Fibroblast of lung (primary cell): ENCODE measurements at places on chromosomes 7 and 10. TPM values are rescaled to one million over a fixed set of nuclear protein-coding genes. Genes with fewer than 3 reads are reported as not detected.
A peak's percentile ranks its signal among the peaks of the same experiment; 100 is the strongest.

- peak; percentile 98 for DNase-seq
Measured at GRCh38 chr10:110076559-110077318, 69.0 kb downstream of the ADD3 start.

GRCh38 chr7:126443951-126444350 is 808.8 kb downstream of the GRM8 start:
- no peak for DNase-seq

DNA sequence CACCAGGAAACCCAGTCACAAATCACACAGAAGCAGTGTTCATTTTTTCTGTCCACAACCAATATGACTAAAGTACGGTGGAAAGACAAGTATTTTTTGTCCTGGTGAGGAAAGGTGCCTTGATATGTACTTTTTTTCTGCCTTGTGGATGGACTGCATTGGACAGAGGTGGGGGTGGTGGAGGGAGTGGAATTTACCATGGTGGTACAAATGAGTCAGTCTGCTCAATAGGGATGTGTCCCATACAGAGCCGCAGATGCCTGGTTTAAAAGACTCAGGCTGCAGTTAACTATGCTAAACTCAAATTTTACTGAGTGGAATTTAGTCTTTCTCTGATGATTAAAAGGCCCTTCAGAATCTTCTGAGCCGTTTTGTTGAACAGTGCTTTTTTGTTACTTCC is 674.5 kb upstream of the GALNT17 start:
- no peak for DNase-seq

CALHM1 gene
- total RNA-seq: not detected in 2 replicates

GRCh38 chr10:30705101-30705624 is 75.6 kb upstream of the LYZL2 start:
- DNase-seq: no peak

ZNF365 gene
- total RNA-seq: 2.8 and 5.8 TPM in 2 replicates

DNA sequence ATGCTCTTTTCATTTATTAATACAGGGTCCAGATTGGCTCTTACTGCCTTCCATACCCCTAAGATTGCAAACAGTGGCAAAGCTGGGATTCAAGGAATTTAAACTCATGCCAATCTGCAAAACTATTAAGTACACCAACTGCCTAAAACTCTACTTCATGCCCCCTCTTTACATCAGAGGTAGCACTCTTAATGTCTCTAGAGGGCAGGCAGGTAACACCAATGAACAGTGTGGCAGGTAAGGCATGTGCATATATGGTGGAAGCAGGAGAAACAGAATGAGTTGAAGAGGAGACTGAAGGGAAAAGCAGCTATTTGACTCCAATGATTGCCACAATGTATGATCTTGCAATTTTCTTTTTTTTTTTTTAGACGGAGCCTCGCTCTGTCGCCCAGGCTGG is 156.7 kb downstream of the BTAF1 start:
- DNase-seq: no peak

HABP2 gene
- total RNA-seq: not detected in 2 replicates

DNA sequence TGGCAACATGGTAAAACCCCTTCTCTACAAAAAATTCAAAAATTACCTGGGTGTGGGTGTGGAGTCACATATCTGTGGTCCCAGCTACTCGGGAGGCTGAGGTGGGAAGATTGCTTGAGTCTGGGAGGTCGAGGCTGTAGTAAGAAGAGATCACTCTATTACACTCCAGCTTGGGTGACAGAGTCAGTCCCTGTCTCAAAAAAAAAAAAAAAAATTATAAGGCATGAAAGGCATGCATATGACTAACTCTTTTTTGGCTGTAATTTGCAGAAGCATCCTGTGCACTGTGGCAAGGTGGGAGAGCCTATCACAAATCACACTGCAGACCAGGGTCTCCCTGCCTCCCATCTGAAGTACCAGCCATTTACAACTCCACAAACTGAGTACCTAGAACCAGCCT is 14.1 kb upstream of the MYPN start:
- peak; percentile 89 for DNase-seq

DNA sequence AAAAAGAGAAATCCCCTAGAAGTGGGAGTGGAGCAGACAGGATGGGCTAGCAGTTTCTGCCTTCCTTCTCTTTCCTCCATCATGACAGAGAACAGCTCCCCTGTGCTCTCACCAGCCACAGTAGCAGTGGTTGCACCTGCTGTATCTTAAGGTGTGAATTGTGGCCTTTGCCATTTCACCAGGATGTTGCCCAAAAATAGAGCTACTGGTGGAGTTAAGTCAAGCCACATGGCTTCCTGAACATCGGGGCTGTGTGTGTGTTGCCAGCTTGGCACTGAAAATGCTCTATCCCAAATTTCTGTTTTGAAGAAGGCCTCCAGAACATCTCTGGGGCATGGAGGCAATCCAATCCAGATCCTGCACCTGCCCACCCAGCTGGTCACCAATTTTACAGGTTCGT is 348.7 kb downstream of the EXOC4 start:
- no peak for DNase-seq

- no peak for DNase-seq
Measured at GRCh38 chr7:108436906-108437305, 19.3 kb downstream of the NRCAM start.

DNA sequence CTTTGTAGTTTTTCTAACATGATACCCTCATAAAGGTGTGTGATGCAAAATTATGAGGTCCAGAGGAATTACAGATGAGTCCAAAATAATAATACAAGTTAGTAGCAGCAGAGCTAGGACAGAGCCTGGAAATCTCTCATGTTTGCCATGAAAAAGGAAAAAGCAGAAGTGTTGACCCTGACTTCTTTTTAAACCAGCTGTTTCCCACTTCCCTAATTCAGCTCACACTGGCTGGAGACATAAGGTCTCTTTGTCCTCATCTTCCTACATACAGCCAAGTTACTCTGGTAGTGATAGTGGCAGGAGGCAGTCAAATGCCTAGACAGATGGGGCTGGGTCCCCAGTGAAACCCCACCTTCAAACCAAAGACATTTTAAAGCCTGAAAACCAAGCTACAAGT is 269.2 kb downstream of the C7orf25 start:
- DNase-seq: no peak

GRCh38 chr10:14499601-14499904 is 168.8 kb upstream of the FRMD4A start:
- DNase-seq: no peak

DNA sequence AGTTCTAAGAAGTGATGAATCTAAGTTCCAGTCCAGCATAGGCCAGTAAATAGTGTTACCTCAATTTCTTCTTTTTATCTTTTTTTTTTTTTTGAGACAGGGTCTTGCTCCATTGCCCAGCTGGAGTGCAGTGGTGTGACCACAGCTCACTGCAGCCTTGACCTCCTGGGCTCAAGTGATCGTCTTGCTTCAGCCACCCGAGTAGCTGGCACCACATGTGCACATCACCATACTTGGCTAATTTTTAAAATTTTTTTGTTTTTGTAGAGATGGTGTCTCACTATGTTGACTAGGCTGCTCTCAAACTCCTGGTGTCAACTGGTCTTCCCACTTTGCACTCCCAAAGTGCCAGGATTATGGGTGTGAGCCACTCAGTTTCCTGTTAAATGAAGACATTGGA is 126.6 kb upstream of the LYZL2 start:
- no peak for DNase-seq

DNA sequence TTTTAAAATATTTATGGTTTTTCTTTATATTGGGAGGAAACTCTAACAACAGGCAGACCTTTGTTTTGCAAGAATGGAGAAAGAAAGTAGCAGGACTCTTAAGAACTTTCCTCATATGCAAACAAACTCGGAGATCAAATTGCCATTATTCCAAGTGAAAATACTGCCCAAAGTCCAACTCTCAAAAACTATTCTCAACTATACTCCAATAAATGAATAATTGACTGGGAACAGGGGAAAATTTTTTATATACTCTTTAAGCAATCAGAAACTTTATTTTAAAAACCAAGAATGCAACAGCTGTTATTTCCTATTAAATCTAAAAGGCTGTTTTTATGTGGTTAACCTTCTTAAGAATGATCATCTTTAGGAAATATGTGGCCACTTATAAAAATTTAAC is 101.9 kb downstream of the COL28A1 start:
- DNase-seq: no peak

DNA sequence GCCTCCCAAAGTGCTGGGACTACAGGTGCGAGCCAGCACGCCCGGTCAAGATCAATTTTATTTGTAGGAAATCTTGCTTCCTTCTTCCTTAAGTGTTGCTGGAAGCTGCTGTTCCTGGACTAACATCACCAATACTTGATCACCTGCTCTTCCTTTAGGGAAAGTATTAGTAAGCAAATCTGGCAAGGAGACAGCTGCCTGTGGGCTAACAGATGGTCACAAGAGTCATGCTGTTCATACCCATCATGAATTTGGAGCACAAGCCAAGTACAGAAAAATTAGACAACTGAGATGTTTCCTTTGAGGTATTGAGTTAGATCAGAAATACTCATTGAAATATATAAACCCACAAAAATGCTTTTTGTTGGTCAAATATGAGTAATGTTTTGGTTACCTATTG is 27.9 kb downstream of the BAIAP2L1 start:
- peak; percentile 60 for DNase-seq

- DNase-seq: peak; percentile 93
Measured at GRCh38 chr10:93468461-93469213, 13.5 kb downstream of the MYOF start.

OR6B1 gene
- total RNA-seq: not detected in 2 replicates

EIF3B gene
- total RNA-seq: 133 and 139 TPM in 2 replicates
